Left ventricle myocardium inferior (tissue), 1 donor: ENCODE measurements at places on chromosomes 1 and 21.

DNA sequence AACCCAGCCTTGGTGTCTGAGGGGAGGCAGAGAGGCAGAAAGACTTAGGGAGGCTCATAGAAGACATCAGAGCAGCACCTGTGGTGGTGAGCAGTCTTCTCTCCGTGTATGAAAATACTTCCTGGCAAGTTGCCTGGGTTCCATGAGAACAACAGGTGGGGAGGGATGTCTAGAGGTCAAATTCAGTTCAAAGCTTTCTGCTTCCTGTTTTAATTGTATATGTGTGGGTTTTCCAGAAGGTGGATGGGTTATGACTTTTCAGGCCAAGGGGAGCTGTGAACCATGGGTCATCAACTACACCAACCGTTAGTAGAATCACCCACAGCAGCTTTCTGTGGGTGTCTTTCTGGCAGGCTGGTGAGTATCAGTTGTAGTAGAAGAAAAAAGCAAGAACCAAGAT lies 4.1 kb upstream of the FCRL2 start:
- DNase-seq: no peak

DNA sequence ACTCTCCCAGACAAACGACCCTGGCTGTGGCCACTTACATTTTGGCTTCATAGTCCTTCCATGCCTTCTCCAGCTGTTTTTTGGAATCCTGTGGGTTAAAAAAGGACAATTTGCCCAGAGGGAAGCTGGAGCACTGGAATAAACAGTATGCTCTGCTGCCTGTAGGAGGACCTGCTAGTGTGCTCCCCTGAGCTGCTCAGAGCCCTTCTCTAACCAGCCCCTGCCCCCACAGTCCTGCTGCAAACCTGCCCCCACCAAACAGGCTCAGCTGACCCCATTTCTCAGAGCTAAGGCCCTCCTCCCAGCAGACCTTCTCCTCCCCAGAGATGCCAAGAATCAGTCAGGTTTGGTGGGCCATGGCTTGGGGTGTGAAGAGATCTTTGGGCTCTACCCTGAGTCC lies 26.9 kb upstream of the TCEA3 start:
- no peak for DNase-seq

GRCh38 chr1:31122741-31123140 lies 57.2 kb upstream of the PUM1 start:
- DNase-seq: no peak

DNA sequence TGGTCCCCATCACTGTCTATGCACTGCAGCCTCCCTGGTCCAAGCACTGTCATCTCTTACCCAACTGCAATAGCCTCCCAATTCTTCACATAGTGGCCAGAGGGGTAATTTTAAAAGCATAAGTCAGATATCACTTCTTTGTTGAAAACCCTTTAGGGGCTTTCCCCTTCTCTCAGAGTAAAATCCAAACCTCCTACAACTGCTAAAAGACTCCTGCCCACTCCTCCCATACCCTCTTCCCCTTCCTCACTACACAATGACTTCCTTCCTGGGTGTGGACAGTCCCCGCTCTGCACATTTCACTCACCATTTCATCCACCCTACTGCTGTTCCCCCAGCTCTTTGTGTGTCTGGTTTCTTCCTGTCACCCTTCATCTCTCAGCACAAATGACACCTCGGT lies 8.3 kb downstream of the MCOLN2 start:
- no peak for DNase-seq

DNA sequence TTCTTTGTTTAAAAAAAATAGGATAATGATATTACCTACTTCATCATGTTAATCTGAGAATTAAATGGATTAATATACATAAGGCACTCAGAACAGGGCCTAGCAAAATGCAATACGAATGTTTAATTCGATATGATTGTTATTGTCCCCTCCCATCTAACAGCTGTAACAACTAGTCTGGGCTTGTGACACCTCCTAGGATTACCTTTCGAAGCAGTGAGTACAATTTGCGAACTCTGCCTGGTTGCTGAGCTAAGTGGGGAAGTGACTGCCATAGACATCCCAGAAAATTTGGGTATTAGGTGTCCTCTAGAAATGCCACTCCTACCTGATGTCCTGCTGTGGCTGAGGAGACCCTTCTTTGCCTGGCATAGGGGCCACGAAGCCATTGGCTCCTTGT lies 3.0 kb downstream of the RASSF5 start:
- DNase-seq: no peak

DNA sequence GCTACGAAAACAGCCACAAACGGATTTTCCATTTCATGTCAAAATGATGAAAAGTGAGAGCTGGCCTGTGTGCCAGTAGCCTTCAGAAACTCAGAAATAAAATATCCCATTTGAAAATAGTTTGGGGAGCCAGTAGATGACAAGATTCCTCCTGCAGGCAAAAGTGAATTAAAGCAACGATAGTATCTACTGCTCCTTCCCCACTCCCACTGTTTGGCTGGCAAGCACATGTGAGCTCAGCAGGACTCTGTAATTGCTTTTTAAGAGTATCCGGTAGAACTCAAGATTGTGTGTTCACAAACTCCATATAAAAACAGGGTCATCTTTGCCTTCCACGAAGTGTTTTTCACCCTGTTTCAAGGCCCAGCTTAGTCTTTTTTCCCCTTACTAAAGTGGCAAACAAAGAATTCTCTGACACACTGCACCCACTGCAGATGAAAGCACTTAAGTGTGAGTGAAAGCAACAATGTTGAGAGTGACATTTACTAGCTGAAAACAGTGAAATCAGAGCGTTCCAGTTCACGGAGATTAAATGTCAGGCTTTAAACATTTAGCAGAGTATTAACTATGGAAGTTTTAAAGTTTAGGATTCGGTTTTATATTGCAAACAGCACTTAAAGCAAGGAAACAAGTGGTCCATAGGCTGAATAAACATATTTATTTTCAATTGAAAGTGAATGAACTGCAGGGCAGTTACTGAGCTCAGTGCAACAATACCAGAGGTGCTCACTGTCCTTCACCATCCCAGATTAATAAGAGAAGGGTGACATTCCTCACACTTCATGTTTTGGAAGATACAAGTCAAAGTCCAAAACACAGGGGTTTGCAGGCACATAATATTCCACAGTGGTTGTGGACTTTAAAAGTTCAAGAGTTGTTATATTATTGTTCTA lies 70.0 kb downstream of the ALG14 start:
- DNase-seq: no peak

GRCh38 chr1:177441281-177441680 lies 270.5 kb downstream of the BRINP2 start:
- DNase-seq: no peak
